Right cardiac atrium (tissue), 5 donors: ENCODE measurements at places on chromosomes 1 and 21. TPM values are rescaled to one million over a fixed set of nuclear protein-coding genes. Genes with fewer than 3 reads are reported as not detected.

NTMT2 gene
- total RNA-seq: 3.5 TPM

USP16 gene
- 34.0 TPM for total RNA-seq

HSD3B1 gene
- total RNA-seq: not detected

- no peak for DNase-seq
Measured at GRCh38 chr1:955474-955873, 3.6 kb downstream of the NOC2L start.

GRCh38 chr1:48251821-48252220, 29.3 kb downstream of the SLC5A9 start:
- no peak for DNase-seq

DNA sequence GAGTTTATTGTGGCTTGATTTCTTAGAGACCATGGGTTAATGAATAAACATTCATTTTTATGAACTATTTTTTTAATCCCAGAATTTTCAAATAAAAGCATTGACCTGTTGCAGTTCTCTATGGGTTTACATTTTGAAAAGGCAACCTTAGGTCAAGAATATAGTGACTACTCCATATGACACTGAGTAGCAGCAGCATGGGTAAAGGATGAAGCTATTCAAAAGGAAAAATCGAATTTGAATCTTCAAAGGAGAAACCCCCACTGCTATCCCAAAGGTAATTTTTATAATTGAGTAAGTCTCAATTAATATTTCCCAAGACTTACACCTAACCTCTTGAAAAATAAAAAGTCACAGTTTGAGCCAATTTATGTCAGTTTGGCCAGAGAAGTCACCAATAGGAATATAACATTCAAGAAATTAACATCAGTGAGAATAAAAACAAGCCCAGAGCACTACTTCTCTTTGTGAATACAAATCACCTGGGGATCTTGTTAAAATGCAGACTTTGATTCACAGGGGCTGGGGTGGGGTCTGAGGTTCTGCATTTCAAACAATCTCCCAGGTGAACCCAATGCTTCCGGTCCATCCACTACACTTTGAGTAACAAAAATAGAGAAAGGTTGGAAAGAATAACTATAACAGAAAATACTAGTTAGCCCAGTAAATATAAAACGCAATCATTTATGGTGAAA, 39.8 kb downstream of the USP1 start:
- DNase-seq: no peak

PDC gene
- total RNA-seq: not detected

- DNase-seq: peak; percentile 60
Measured at GRCh38 chr1:167791281-167792187, 69.8 kb downstream of the MPZL1 start.

FCGR3A gene
- 68.4 TPM for total RNA-seq

GCSAML gene
- not detected for total RNA-seq

DNA sequence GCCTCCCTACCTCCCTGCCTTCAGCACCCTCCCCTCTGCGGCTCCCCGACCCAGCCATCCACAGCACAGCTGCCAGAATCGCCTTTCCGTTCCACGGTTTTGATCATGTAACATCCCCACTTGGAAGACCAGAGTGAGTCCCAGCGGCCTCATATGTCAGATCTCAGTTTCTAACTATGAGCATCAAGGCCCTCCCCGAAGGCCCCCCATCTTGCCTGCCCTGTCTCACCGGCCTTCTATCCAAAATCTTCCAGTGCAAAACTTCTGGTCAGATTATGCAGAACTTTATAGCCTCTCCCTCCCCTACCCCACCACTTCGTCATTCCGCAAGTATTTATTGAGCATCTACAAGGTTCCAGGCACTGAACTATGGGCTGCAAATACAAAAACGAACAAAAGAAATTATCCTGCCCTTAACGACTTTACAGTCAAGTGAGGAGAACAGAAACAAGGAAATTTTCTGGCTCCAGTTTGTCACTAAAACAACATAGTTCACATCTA, 20.3 kb upstream of the LMX1A start:
- DNase-seq: no peak

DNA sequence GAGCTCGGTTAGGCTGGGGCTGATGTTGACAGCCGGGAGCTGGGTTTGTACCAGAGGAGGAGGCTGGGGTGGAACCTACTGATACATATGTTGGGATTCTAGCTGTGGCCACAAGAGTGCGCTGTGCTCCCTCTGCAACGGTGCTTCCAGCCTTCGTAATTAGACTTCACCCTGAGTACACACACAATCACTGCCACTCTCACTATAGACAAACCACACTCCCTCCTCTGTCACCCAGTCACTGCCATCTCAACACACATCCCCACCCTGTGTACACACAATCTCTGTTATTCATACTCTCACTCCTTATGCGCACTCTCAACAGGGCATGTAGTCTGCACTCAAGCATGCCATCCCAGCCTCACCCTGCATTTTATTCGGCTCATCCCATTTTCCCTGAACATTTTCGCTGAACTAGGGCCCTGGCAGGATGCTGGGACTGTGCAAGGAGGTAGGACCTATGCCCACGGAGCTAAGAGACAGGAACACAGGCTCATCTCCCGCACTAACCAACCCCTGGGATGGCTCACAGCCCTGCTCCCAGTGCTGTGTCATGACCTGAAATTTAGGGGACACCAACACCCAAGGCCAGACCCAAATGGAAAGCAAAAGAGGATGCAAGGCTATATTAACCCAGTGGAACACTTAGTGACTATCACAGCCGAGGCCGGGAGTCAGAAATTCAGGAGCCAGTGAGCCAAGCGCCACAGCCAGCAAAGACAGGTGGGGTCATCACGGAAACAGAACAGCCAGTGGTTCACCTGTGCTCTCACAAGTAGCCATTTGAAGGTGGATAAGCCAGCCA, 5.7 kb downstream of the GJB3 start:
- peak; percentile 87 for DNase-seq

DNA sequence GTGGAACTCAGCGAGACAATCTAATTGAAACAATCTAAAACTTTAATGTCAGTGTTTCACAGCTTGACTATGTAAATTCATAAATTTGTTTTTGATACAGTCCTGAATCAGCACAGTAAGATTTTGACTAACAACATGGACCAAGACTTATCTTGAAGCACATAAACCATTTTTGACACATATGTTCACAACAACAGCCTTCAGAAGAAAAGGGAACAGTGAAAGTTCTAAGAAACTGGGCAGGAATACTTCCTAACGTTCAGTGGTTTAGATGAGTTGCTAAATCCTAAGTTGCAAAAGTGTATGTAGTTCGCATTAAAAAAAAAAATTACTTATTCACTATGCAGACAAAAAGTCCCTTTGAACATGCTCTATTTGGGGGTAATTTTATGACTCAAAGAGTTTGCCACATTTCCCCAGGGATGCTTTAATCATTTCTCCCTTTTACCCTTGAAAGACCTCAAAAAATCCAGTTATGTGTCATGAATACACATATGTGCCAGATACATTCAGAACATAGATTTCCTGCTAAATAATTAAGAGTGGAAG, 120.2 kb downstream of the MRPL39 start:
- DNase-seq: no peak

GRCh38 chr1:15100121-15100879, 53.2 kb upstream of the TMEM51 start:
- DNase-seq: peak; percentile 71

CORT gene
- total RNA-seq: not detected

GRCh38 chr21:45308194-45309068, 20.7 kb upstream of the POFUT2 start:
- peak; percentile 74 for DNase-seq

- DNase-seq: no peak
Measured at GRCh38 chr1:27650171-27650538, 15.2 kb upstream of the FGR start.

PLOD1 gene
- total RNA-seq: 49.5 TPM

DNA sequence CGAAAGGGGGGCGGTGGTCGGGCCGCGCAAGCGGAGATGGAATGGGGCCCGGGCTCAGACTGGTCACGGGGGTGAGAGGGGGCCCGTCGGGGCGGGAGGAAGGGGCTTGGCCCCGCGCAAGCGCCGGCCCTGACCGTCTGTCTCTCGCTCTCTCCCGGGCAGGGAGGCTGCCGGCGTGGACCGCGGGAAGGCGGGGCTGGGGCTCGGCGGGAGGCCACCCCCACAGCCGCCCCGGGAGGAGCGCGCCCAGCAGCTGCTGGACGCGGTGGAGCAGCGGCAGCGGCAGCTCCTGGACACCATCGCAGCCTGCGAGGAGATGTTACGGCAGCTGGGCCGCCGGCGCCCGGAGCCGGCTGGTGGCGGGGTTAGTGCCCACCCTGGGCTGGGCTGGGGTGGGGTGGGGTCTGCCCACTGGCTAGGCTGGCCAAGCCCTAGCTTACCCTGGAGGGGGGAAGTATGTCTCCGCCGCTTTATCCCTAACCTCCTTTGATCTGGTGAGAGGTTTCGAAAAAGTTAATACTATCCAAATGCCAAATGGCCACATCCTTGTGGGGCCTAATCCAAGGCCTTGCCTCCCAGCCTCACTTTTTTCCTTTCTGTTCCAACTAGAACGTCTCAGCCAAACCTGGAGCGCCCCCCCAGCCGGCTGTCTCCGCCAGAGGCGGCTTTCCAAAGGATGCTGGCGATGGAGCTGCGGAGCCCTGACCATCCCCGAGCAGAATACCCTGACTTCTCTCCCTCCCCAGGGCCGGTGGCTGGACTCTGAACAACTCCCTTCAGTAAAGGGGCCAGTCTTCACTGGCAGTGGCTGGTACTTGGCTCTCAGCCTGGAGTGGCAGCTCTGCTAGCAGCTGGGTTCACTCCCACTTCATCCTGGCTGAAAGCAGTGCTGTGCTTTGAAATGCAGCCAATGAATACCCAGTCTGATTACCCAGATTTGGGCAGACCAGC, 636 bp upstream of the YRDC start:
- peak; percentile 80 for DNase-seq

DNA sequence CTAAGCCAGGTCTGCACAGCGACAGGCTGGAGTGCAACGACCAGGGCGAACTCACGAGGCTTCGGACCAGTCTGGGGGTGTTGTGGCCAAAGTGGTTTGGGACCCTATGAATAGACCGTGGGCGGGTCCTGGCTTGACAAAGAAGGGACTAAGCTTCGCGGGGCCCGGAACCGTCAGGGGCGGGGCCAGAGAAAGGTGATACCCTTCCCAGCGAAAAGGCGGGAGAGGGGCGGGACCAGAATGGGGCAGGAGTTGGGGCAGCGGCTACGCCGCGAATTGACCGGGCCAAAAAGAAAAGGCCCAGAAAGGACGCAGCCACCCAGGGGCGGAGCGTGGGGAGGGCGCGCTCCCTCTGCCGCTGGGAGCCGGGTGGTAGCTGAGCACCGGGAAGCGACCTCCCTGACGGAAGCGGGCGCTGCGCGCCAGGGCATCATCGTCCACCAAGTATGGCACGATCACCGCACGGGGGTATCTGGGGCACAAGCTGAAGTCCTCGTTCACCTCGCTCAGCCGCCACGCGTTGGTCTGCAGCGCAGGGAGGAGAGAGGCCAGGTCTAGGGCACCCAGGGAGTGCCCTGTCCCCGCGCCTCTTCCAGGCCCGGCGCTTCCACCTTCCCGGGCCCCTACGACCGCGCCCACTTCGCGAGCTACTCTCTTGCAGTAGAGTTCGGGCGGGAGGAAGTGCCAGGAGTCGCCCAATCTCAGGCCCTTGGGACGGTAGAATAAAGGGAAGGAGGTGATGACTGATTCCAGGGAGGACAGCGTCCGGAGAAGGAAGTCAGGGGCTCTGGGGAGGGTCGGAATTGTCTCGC, 6.7 kb upstream of the FAM167B start:
- DNase-seq: peak; percentile 90

DNA sequence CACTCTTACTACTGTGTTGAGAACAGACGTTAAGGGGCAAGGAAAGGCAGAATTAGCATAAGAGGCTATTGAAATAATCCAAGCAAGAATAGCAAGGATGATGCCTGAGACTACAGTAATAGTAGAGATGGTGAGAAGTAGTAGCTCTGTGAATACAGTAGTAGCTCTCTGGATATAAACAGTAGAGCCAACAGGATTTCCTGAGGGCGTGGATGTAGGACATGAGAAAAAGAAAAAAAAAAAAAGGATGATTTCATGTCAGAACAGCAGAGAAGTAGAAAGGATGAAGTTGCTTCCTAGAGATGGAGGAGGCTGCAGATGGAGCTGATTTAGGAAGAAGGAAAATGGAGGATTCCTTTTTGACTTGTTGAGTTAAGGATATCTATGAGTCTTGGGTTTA, 112.3 kb downstream of the OMA1 start:
- no peak for DNase-seq

A3GALT2 gene
- not detected for total RNA-seq

S100A7A gene
- not detected for total RNA-seq

AK5 gene
- 2.3 TPM for total RNA-seq

NMNAT2 gene
- 54.4 TPM for total RNA-seq

GRCh38 chr1:19067182-19067911, 110.9 kb upstream of the IFFO2 start:
- DNase-seq: no peak

DNA sequence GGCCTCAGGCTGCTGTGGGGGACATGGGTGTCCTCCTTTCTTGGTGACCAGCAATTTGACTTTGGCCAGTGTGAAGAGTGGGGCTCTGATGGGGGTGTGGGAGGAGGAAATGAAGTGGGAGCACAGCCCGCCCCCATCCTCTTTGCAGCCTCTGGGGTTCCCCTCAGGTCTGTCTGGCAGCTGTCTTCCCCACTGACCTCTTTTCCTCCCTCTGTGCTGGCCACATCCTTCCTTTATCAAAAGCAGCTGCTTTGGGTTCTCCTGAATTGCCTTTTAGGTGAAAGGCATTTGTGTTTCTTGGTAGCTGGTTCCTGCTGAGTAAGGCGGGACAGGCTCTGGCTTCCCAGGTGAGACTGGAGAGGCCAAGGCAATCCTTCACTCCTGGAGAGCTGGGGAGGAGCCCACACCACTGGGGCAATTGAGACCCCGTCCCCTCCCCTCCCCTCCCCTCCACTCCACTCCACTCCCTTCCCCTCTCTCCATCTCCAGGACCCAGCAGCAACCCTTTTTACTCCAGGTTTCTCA, 24.9 kb downstream of the PCAT6 start:
- DNase-seq: no peak

RWDD3 gene
- total RNA-seq: 19.3 TPM

GRCh38 chr1:209305221-209305954, 278.1 kb upstream of the CAMK1G start:
- DNase-seq: no peak

DNA sequence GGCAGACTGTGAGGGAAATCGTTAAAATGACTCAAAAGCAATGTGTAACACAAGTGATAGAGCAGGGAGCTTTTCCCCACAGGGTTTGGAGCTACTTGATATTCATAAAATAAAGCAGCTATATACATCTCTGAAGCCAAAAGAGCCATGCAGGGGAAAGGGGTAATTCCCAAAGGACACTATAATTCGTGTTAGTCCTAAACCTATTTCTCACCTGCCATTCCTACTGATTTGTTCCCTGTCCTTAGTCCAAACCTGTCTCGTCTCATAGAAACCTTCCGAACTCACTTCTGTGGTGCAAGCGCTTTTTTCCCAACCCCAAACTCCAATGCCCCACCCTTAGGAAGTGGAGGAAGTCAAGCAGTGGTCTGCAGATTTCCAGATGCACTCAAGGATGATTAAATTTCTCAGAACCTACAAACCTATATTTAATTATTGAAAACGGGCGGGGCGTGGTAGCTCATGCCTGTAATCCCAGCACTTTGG, 946 bp upstream of the HNRNPR start:
- no peak for DNase-seq
